Stromal cell of bone marrow (primary cell): ENCODE measurements at places on chromosomes 3 and 15.

- no peak for DNase-seq
Measured at GRCh38 chr15:84823282-84823878, 6.2 kb downstream of the ALPK3 start.

GRCh38 chr15:31857194-31857593, 173.1 kb upstream of the CHRNA7 start:
- DNase-seq = no peak

GRCh38 chr3:27574438-27574795, 90.2 kb upstream of the SLC4A7 start:
- no peak for DNase-seq

DNA sequence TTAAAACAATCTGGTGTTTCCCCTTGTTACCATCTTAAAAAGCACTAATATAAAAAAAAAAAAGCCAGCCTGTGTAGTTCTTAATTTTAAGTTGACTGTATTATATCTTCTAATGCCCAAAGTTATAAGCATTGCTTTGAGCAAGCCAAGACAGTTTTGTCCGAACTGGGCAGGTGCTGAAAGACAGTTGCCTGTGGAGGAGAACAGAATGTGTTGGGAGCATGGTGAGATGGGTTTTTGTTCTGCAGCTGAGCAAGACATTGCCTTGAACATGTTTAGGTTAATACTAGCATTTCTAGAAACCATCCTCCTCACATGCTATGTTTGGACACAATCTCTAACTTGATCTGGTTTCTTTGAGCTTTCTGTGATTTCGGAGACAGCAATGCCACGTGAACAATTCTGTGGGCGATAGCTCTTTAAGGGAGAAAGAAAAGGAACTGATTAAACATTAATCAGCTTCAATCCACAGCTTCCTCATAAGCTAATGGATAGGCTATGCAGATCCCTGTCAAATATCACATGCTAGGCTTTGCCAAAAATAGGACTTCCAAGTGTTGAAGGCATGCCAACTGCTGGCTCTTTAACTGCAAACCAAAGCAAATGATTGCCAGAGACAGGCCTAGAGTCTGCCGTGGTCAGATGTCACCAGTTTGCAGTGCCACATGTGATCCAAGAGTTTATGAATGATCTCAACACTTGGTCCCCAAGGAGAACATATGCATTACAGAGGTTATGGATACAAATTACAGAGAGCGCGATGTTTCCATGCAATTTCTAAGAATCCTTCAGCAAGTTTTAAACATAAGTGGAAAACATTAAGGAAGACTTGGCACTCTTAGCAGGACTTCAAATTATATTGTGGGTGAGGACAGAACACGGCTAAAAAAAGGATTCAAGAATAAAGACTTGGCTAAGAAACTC, 428.1 kb downstream of the ROBO2 start:
- DNase-seq = no peak

- DNase-seq = no peak
Measured at GRCh38 chr3:14126887-14127505, 2.1 kb downstream of the TMEM43 start.

DNA sequence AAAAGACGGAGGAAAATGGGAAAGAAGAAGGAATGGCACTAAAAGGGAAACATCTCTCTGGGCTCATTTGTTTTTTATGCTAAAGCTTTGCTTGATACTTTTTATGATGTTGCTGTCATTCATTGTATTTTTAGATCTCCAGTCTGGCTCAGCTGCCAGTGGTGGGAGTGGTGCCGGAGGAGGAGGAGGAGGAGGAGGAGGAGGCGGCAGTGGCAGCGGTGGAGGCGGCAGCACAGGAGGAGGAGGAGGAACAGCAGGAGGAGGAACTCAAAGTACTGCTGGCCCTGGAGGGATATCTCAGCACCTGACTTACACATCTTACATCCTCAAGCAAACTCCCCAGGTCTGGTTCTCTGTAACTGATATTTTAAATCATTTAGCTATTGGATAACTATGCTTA, 49.6 kb downstream of the MAP6D1 start:
- DNase-seq = no peak

DNA sequence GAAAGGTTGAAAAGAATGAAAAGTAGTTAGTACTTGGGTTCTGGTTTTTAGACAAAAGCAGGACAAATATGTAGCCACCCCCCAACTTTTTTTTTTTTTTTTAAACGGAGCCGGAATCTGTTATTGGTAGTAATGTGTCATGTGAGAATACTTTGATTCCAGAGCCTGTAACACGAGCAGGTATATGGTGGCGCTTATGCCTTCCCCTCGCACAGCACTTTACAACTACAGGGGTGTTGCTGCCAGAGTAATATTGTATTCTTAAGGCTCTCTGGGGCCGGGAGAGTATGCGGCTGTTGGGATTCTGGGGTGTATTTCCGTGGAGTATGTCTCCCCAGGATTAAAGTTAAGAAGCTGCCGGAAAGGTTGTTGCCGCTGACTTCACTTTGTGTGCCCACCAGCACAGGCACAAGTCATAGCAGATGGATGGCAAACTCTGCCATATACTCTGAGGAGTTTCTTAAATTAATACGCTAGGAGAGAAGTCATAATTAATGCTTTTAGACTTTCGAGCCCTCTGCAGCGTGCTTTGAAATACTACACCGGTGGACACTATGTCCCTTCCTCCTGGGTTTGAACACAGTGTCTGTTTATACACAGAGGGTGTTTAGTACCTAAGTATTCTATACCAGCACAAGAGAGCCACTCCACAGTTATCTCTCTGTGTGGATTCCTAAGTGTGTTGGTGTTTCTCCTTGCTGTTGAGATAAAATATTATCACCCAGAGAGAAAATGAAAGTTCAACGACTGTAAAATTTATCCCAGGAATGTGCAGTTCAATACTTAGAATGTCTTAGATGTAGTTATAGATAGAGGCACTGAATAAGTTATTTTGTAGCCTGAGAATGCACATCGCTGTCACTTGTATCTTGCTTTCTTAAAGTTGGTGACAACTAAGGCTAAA, 1.4 kb downstream of the MBNL1 start:
- no peak for DNase-seq

DNA sequence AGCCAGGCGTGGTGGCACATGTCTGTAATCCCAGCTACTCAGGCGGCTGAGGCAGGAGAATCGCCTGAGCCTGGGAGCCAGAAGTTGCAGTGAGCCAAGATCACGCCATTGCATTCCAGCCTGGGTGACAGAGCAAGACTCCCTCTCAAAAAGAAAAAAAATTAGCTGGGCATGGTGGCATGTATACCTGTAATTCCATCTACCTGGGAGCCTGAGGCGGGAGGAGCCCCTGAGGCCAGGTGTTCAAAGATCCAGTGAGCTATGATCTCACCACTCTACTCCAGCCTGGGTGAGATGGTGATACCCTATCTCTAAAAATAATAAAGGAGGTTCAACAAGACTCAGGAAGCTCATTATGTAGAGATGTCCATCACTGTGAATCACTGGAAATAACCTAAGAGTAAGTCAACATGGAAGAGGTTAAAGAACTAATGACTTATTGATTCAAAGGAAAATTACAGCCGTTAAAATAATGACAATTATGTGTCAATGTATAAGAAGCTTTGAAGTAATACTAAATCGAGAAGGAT, 19.8 kb upstream of the RAB7A start:
- DNase-seq = no peak

DNA sequence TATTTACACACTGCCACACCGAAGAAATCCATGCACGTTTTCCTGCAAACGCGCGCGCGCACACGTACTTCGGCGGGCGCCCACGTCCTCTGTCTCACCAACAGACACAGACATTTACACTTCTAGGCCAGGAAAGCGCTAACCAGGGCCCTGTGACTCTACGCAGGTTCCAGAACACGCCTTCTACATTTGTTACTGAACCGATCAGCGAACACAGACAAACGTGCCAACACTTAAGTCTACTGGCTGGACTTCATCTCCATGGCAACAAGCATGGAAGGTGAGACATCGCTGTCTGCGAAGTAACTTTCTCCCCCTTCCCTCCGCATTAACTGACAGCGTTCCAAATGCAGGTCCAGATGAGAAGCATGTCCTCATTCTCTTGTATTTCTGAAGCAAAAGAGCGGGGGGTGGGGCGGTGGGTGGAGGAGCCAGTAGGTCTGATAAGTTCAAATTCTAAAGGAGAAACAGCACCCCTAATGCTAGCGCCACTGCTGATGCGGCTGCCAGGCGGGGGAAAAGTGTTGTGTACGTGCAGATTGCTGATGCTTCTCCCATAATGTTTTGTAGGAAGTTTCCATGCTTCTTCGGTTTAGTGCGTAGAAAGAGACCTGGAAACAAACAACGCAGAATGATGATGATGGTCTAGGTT, at the start of gene CTXN2:
TSS of gene CTXN2 (plus strand) at position 92 of the 652 bp plus-strand sequence. CDS start 9,636 bp downstream, outside the sequence.
- no peak for DNase-seq

DNA sequence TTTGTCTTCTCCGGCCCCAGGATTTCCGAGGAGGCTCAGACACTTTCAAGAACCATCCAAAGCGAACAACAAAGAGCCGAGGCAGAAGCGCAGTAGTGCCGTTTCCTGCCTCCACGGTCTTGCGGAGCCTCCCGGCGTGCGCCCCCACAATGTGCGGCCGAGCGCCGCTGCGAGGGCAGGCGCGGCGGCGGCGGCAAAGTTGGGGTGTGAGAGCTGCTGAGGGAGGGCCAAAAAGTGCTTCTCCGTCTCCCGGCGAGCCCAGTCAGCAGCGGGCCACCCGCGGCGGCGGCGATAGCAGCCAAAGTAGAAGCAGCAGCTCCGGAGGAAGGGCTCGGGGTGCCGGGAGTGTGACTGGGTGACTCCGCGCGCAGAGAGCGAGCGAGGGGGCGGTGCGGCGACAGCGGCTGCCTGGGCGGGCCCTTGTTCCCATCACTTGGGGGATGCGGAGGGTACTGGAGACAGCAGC, 749.1 kb downstream of the ROBO1 start:
- peak; percentile 48 for DNase-seq

DNA sequence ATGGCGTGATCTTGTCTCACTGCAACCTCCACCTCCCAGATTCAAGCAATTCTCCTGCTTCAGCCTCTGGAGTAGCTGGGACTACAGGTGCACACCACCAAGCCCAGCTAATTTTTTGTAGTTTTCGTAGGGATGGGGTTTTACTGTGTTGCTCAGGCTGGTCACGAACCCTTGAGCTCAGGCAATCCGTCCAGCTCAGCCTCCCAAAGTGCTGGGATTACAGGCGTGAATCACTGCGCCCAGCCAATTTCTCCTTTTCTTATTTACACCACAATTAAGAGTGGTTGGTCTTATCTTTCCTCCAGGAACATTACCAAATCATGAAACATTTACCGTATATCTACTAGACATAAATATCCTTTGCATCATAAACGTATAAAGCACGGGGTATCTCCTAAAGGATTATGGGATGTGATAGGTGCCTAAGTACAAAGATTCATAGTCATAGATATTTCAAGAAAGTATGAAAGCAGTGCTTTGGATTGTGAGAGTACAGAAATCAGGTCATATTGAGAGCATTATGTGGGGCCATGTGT, 194.5 kb downstream of the RBMS3 start:
- no peak for DNase-seq

GRCh38 chr3:100482176-100482575, 10.2 kb upstream of the TMEM45A start:
- no peak for DNase-seq

DNA sequence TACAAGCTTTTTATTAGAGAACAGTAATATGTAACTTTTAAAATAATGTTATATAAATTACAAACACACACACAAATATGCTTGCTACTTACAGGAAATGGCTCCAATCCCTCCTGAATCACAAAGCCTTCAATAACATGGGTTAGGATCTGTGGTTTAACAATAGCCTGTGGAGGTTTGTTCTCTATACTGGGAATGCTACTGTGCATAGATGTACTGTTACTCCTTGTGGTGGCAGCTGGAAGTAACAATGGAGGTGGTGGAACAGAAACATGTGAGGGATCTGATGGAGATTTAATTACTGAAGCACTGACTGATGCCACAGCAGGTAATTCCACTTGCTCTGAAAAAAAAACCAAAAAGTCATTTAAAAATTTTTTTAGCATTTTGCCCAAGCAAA, 64.4 kb downstream of the PHC3 start:
- no peak for DNase-seq

GRCh38 chr3:121627622-121628021, 33.1 kb downstream of the HCLS1 start:
- DNase-seq = no peak

DNA sequence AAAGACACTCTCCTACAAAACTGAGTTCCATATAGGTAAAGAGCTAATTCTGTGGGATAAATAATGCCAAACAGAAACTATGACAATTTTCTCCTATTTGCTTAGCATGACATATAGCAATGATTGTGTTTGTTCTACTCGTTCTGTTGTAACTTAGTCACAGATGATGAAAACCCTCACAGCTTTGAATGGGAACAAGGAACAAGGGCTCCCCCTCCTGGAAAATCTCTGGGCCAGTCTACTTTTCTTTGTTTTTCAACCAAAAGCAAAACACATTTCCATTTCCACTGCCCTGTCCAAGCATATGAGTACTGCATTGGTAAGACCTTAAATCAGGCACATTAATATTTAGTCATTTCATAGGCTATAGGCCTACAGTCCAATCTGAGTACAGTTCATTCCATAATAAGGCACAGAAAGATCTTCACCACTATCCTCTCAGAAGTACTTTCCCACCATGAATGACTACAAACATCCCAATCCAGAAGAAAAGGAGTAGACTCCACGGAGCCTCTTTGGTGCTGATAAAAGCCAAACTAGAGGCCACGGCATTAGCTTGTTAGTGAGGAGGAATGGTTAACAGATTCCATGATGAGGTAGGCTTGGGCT, 67.1 kb downstream of the ATP8B4 start:
- DNase-seq = peak; percentile 91

GRCh38 chr3:134312873-134313846, 61.1 kb downstream of the AMOTL2 start:
- no peak for DNase-seq

DNA sequence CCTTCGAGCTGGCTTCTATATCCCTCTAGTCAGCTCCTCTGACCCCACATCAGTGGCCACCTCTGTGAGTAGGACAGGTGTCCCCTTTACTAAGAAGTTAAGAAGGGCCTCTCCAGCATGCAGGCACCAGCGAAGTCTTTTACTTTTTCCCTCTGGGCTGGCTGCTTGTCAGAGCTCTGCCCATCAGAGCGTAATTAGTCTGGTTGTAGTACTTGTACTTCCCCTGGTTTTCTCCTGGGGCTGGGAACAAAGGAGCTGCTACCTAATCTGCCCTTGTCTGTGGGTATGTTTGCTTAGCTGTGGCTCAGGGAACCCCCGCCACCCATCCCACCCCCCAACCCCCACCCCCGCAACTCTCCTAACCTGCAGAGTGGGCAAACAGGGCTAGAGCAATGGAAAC, 27.4 kb upstream of the ALPK3 start:
- no peak for DNase-seq

GRCh38 chr15:86101818-86102217, 22.1 kb downstream of the AGBL1 start:
- DNase-seq = no peak

DNA sequence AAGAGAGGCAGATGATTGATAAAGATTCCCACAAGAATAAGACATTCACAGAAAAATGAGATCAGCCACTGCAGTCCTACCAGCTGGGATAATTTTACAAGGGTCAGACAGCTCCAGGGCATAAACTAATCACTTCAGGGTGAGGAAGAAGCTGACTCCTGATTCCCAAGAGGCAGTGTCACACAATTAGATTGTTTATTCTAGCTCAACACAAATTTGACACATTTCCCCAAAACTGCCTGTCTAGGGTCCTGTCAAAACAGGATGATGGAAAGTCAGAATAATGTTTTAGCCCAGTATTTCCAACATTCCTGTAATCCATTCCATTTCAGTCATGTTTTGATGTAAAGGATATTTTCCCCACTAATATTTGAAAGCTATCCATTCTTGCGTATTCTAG, 110.8 kb downstream of the TNIK start:
- DNase-seq = no peak
